Endodermal cell (in vitro differentiated cells): ENCODE measurements at places on chromosomes 4 and X.

DNA sequence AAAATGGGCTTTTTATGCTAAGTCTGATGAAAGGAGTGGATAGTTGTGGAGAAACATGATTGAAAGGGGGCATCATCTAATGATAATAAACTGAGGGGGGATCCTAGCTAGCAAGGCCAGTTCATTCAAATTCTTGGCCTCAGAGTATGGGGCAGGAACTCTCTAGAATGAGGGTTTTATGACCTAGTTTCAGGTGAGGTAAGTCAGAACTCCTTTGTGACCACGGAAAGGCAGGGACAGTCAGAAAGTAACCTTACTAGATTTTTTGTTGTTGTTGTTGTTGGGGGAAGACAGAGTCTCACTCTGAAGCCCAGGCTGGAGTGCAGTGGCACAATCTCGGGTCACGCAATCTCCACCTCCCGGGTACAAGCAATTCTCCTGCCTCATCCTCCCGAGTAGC, 1.5 kb upstream of the PAQR3 start:
- H3K4me3 ChIP-seq = no peak overlapping the region
- no peaks in the 10 kb centered on the region for H3K27me3 ChIP-seq
- DNase-seq = no peak
- no peak overlapping the region for H3K27ac ChIP-seq

DNA sequence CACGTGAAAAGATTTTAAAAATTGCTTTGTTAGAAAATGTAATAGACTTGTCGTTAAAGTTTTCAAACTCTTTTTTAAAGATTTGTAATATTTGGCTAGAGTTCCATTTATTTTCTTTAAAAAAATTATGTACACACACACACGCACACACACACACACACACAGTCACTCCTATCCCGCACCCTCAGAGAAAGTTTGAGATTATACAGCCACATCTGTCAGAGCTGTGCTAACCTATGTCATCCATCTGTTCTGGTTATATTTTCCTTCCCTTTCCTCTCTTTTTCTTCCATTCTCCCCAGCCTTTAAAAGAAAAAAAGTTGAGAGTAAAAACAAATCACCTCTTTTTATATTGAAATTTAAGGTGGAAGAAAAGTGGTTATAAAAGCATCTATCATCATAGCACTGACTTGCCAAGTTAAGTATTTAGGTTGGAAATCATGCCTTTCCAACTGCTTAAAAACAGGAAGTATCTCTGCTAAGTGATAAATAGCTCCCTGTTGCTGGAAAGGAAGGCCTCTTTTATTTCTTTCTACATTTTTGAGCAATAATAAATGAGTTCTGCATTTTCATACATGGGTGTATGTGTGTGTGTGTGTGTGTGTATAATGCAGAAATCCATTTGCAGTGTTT, 163.3 kb upstream of the SPRY1 start:
- H3K36me3 ChIP-seq = no peaks in the 10 kb centered on the region
- no peak for DNase-seq
- H3K4me1 ChIP-seq = no peaks in the 10 kb centered on the region
- H3K27ac ChIP-seq = no peak overlapping the region
- H3K4me3 ChIP-seq = no peak overlapping the region

DNA sequence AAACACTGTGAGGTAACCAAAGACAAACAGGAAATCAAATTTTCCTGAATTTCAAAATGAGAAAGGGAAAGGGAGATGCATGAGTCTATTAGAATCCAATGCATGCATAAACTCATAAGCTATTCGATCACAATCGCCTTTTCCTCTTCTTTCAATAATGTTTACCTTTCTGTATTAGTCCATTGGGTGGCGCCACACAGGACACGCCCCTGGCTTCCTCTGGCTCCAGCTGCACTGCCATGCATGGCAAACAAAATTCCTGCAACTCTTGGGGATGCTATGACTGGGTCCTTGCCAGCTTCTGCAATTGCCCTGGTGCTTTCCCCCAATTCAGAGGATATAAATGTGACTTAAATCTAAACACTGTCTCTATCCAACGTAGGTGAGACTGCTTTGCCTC, 424.5 kb upstream of the PCDH7 start:
- DNase-seq = peak; percentile 53
- no peaks in the 10 kb centered on the region for H3K36me3 ChIP-seq
- no peak overlapping the region for H3K4me3 ChIP-seq
- no peaks in the 10 kb centered on the region for H3K4me1 ChIP-seq
- no peak overlapping the region for H3K27ac ChIP-seq
- H3K27me3 ChIP-seq = no peaks in the 10 kb centered on the region

- no peak overlapping the region for H3K27ac ChIP-seq
- no peaks in the 10 kb centered on the region for H3K27me3 ChIP-seq
- H3K36me3 ChIP-seq = no peaks in the 10 kb centered on the region
- DNase-seq = no peak
- peaks cover 7% of the 10 kb centered on the region for H3K4me1 ChIP-seq
Measured at GRCh38 chr4:25449688-25450087, 72.6 kb downstream of the ANAPC4 start.

DNA sequence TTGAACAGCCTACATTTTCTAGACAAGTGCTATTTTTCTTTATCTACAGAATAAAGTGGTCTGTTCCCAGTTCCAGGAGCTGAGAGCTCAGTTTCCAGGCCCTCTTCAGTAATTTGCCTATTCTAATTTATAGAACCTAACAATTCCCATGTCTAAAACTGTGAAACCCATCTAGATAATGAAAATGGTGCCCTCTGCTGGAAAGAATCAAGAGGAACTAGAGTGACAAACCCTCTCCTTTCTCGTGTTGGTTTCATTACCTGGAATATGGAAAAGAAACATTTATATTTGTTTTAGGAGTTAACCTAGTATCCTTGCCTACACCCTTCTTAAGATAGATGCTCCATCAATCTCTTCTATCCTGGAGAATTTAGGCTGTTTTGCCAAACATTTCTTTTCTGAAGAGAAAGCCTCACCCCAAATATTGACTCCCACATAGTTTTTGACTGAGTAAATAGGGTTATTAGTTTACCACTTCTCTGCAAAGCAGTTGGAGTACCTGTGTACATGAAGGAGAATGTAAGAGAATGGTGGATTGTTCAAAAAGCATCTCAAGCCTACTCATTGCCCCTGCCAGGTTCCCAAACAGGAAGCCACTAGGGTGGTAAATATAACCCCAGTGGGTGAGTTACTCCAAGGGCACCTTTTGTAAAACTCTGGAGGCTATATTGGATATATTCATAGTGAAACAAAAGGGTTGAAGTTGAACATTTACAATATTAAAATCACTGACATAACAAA, 121.6 kb downstream of the RASL11B start:
- H3K27ac ChIP-seq = no peak overlapping the region
- H3K27me3 ChIP-seq = no peaks in the 10 kb centered on the region
- no peak for DNase-seq
- no peaks in the 10 kb centered on the region for H3K36me3 ChIP-seq
- no peaks in the 10 kb centered on the region for H3K4me1 ChIP-seq

GRCh38 chr4:176020481-176021085, 45.1 kb upstream of the WDR17 start:
- H3K27me3 ChIP-seq = no peaks in the 10 kb centered on the region
- H3K4me1 ChIP-seq = no peaks in the 10 kb centered on the region
- no peak overlapping the region for H3K4me3 ChIP-seq
- no peak overlapping the region for H3K27ac ChIP-seq
- no peaks in the 10 kb centered on the region for H3K36me3 ChIP-seq
- DNase-seq = no peak

- no peaks in the 10 kb centered on the region for H3K36me3 ChIP-seq
- H3K4me3 ChIP-seq = peak overlapping the region; percentile 61
- H3K4me1 ChIP-seq = peaks cover 11% of the 10 kb centered on the region
- no peak overlapping the region for H3K27ac ChIP-seq
Measured at GRCh38 chr4:60724623-60725022, 475.5 kb upstream of the ADGRL3 start.

- H3K36me3 ChIP-seq = no peaks in the 10 kb centered on the region
- no peak for DNase-seq
- no peak overlapping the region for H3K4me3 ChIP-seq
Measured at GRCh38 chr4:101682946-101683345, 107.6 kb upstream of the BANK1 start.

GRCh38 chrX:11137543-11138139, 26.5 kb downstream of the HCCS start:
- no peaks in the 10 kb centered on the region for H3K27me3 ChIP-seq
- H3K4me3 ChIP-seq = no peak overlapping the region
- H3K36me3 ChIP-seq = no peaks in the 10 kb centered on the region
- H3K27ac ChIP-seq = no peak overlapping the region
- no peaks in the 10 kb centered on the region for H3K4me1 ChIP-seq
- DNase-seq = no peak

DNA sequence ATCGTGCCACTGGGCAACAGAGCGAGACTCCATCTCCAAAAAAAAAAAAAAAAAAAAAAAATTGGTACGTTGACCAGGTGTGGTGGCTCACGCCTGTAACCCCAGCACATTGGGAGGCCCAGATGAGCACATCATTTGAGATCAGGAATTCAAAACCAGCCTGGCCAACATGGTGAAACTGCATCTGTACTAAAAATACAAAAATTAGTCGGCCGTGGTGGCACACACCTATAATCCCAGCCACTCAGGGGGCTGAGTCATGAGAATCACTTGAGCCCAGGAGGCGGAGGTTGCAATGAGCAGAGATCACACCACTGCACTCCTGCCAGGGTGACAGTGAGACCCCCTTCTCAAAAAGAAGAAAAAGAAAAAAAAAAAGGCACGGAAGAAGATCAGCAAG, 24.5 kb downstream of the RBMX start:
- DNase-seq = no peak
- H3K36me3 ChIP-seq = peaks cover 15% of the 10 kb centered on the region
- H3K27ac ChIP-seq = no peak overlapping the region
- H3K4me1 ChIP-seq = no peaks in the 10 kb centered on the region
- no peak overlapping the region for H3K4me3 ChIP-seq
- no peaks in the 10 kb centered on the region for H3K27me3 ChIP-seq

DNA sequence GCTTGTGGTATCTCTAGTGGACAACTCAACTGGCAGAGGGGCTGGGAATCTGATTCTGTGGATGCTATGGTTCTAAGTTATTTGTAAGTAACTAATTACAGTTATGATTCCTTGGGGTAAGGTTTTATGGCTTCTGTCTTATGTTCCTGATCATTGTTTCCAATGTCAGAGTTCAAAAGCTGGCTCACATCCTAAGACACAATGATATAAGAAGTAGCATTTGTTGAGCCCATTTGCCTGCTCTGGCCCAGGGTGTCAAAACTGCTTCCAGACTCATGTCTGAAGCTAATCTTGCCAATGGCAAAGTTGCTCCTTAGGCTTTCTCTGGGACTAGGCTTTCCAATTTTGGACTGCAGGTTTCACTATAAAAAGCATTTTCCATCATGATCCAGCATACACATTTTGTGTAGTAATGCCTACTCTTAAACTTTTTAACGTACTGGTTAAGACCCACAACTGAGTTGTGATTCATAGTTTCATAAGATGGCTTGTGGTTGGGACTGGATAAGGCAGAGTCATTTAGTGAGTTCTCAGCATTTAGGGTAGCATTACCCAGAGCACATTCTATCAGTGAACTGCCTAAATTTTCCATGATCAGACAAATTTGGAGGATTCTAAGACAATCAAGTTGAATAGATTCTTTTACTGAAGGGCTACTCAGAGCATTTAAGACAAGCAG, 50.0 kb downstream of the CCNI start:
- no peak overlapping the region for H3K27ac ChIP-seq
- no peaks in the 10 kb centered on the region for H3K27me3 ChIP-seq
- no peak overlapping the region for H3K4me3 ChIP-seq
- peaks cover 6% of the 10 kb centered on the region for H3K4me1 ChIP-seq
- DNase-seq = no peak

DNA sequence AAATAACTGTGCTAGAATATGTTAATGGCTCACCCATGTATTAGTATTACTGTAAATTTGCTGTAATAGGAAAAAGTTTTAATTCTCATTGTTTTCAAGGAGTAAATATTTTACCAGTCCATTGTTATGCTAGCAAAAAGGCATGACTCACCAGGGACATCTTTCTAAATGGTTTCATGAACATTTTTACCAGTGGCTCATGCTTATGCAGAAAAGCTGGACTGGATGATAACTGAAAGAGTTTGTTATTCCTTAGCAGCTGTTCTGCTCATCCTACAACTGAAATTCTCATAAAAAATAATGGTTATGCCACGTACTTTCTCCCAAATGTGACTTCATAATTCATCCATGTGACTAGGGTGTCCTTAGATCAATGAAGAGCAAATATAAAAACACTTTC, 111.9 kb upstream of the PCDH18 start:
- H3K4me1 ChIP-seq = no peaks in the 10 kb centered on the region
- no peak overlapping the region for H3K27ac ChIP-seq
- H3K36me3 ChIP-seq = no peaks in the 10 kb centered on the region
- no peaks in the 10 kb centered on the region for H3K27me3 ChIP-seq
- no peak for DNase-seq

- peak; percentile 85 for DNase-seq
- H3K27me3 ChIP-seq = peaks cover 9% of the 10 kb centered on the region
- no peaks in the 10 kb centered on the region for H3K36me3 ChIP-seq
- H3K4me3 ChIP-seq = no peak overlapping the region
Measured at GRCh38 chrX:107684956-107685385, 56.7 kb downstream of the PRPS1 start.

GRCh38 chr4:108203377-108203776, 34.6 kb upstream of the LEF1 start:
- H3K27me3 ChIP-seq = peaks cover 5% of the 10 kb centered on the region
- no peak overlapping the region for H3K27ac ChIP-seq
- no peaks in the 10 kb centered on the region for H3K4me1 ChIP-seq
- no peaks in the 10 kb centered on the region for H3K36me3 ChIP-seq

DNA sequence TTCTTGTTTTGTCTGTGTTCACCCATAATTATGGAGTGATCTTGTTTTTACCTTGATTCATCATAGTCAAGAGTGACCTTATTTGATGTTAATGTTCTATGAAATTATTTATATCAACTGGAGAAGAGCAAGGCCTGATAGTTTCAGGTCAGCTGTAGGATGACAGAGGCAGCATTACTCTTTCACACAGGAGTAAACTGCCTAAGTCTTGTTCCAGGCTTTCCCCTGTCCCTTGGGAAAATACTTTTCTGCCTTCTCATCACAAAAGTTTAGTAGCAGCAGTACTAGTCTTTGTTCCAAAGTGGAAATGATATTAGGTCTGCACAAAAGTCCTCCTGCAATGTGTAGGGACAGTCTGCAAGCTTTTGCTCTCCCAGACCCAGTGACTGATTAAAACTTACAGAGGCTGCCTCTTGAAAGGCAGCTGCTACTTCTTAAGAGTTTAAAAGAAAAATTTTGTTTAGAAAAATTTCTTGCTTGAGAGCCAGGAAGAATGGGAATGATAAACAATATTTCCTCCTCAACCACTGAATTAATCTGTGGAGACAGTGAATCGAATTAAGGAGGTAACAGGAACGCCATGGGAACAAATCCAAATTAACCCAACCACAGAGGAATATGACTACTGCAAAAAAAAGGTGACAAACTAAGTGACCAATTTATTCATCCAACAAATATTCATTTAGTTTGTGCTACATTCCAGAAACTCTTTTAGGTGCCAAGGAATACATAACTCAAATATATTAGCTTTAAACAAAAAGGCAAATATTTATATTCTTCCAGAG, 991.4 kb upstream of the PABPC4L start:
- no peaks in the 10 kb centered on the region for H3K27me3 ChIP-seq
- no peaks in the 10 kb centered on the region for H3K4me1 ChIP-seq
- no peak overlapping the region for H3K4me3 ChIP-seq
- DNase-seq = no peak

GRCh38 chrX:132023896-132024386, 839 bp downstream of the STK26 start:
- no peak for DNase-seq
- H3K27me3 ChIP-seq = no peaks in the 10 kb centered on the region
- no peak overlapping the region for H3K27ac ChIP-seq
- no peaks in the 10 kb centered on the region for H3K4me1 ChIP-seq
- H3K36me3 ChIP-seq = no peaks in the 10 kb centered on the region
- H3K4me3 ChIP-seq = peak overlapping the region; percentile 91

- H3K27me3 ChIP-seq = no peaks in the 10 kb centered on the region
- H3K4me1 ChIP-seq = no peaks in the 10 kb centered on the region
- no peak for DNase-seq
- no peaks in the 10 kb centered on the region for H3K36me3 ChIP-seq
Measured at GRCh38 chr4:144259285-144259684, 118.8 kb upstream of the GYPA start.
